Activated CD4-positive, CD25-positive, alpha-beta regulatory T cell treated with anti-CD3 and anti-CD28 coated beads, Interleukin-2, amount 50 U/mL, for 16 hours (primary cell): ENCODE measurements at places on chromosomes 12 and 14.

GRCh38 chr12:115354007-115354890 lies 670.3 kb upstream of the TBX3 start:
- DNase-seq = no peak

DNA sequence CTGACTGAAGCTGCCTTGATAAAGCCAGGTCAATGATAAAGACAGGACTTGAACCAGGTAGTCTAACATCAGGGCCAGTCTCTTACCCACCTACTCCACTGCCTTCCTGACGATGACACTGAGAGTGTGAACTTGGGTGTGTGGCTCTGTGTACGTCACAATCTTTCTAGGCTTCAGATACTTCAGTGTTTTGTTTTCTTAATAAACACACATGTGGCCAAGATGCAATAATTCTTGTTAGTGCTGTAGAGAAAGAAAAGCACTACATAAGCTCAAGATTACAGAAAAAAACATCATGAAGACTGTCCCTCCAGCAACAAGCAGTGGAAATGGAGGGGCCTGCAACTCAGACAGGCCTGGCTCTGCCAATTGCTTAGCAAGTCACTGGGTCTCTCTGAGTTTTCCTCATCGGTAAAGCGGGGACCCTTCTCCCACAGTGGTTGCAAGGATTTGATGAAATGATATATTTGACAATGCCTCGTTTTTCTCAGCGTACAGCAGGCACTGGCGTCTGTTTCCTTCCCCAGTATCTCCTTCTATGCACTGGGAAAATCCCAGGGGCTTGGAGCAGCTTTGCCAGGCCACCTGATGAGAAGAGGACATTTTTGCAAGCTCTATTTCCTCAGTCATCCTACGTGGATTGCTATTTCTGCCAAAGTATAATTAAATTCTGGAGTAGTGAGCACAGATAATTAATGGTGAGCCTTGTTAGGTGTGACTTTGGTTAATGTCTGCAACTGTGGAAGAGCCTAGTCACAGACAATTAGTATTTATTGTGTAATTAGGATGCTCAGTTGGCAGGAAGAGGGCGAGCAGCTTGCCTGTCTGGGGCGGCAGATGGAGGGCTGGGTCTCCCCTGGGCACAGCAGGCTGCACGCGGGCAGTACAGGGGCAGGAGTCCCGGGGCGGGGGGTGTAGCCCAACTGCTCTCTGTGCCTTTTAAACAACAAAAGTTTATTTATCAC lies 55.8 kb upstream of the CHGA start:
- DNase-seq = no peak

DNA sequence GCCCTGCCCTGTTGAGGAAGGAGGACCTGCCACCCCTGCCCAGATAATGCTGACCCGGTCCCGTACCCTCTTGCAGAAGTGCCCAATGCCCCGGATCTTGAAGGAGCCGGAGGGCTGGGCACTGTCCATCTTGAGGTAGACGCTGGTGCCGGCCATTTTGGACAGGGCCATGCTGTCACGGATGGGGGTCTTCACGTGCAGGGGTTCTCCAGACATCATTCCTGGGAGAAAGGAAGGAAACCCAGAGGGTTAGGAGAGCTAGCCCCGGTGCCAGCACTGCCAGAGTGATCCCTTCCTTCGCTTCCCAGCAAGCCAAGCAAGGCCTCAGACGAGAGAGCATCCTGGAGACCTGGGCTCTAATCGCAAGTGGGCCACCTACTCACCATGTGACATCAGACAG lies 4.2 kb downstream of the SDS start:
- DNase-seq = no peak

- no peak for DNase-seq
These were observed 186.9 kb upstream of the FLRT2 start for GRCh38 chr14:85342858-85343607.

- DNase-seq = no peak
These were observed 103.5 kb upstream of the ATF1 start for GRCh38 chr12:50660425-50660822.

GRCh38 chr12:65602610-65603295 lies 221.5 kb upstream of the HMGA2 start:
- DNase-seq = no peak

GRCh38 chr14:102344084-102344483 lies 18.6 kb downstream of the CINP start:
- no peak for DNase-seq

DNA sequence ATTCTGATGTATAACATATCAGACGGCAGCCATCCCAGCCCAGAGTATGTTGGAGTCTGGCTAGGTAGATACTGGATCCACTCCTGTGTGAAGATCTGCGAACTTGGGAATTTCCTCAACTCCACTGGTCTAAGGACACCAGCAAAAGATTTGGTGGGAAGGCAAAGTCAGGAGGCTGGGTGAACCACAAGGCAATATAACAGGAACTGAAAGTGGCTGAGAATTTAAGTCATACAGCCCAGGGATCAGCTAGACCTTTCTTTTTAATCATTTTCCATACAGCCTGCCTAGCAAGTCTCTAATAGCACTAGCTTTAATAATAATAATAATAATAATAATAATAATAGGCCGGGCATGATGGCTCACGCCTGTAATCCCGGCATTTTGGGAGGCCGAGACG lies 34.8 kb downstream of the BRAP start:
- DNase-seq = no peak

GRCh38 chr14:93163564-93163963 lies 21.1 kb downstream of the MOAP1 start:
- no peak for DNase-seq

- no peak for DNase-seq
These were observed 59.2 kb upstream of the TSPAN8 start for GRCh38 chr12:71216725-71217579.

DNA sequence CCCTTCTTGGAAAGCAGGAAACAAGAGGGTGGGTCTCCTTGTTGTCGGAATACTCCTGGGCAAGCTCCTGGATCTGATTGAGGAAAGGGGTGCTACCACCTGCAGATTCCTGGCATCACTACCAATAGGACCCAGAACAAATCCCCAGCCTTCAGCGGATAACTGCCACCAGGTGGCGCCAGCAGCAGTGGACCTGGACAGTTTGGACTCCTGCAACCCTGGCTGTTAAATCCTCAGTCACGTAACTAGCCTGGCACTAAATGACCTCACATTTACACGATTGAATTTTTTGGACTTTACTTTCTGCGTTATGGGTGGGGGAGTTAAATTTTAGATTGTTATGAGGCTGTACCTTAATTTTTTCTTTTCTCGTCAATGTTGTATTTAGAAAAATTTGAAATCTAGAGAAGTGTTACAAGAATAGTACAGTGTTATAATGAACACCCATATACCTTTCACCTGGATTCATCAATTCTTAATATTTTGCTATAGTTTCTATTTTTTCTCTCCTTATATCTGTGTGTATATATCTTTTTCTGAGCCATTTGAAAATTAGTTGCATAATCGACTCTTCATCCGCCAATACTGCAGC lies 95.6 kb downstream of the GAS2L3 start:
- no peak for DNase-seq

DNA sequence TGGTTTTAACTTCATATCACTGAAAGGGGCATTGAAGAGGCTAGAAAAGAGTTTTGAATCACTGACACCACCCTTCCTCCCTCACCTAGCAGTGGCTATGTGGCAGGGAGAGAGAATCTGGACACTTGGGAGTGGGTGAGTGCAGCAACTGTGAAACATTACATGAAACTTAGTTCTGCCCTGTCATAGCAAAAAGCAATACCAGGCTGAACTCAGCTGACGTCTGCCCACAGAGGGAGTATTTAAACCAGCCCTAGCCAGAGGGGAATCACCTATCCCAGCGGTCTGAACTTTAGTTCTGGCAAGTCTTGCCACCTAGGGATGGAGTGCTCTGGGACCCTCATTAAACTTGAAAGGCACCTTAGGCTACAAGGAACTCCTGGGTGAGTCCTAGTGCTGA lies 20.7 kb upstream of the UNC79 start:
- DNase-seq = no peak

DNA sequence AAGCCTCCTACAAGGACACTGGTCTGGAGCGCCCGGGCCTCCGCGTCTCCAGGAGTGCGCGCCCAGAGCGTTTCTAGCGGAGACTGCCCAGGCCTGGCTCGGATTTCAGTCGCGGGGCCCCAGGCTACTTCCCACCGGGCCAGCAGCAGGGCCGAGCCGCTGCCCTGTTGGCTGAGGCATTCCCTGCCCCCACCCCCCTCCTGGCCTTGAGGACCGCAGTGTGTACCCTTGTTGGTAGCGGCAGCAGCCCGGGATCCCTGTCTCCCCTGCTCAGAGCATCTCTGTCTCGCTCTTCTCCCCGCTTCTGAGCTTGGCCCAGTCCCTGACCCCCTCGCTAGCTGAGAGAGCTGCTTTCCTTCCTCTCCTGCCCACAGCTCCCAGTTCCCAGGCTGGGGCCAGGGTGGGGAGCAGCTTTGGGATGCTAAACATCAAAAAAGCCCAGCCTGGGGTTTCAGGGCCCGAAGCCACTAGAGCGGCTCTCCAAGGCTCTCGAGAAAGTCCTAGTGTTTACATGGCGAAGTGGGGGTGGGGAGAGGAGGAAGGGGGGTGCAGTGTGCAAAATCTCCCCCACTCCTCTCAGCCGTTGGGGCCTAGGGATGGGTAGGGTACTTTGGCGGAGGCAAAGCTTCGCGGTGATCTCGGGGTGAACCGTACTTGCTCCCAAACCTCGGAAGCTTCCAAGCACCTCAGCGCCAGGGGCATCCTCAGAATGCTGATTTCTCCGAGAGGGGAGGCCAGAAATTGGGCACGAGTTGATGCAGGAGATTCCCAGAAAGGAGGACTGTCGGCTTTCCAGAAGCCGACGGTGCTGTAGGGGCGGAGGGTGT lies 6.4 kb downstream of the NKX2-1 start:
- no peak for DNase-seq

- no peak for DNase-seq
These were observed 42.1 kb downstream of the SCARB1 start for GRCh38 chr12:124821252-124822200.

DNA sequence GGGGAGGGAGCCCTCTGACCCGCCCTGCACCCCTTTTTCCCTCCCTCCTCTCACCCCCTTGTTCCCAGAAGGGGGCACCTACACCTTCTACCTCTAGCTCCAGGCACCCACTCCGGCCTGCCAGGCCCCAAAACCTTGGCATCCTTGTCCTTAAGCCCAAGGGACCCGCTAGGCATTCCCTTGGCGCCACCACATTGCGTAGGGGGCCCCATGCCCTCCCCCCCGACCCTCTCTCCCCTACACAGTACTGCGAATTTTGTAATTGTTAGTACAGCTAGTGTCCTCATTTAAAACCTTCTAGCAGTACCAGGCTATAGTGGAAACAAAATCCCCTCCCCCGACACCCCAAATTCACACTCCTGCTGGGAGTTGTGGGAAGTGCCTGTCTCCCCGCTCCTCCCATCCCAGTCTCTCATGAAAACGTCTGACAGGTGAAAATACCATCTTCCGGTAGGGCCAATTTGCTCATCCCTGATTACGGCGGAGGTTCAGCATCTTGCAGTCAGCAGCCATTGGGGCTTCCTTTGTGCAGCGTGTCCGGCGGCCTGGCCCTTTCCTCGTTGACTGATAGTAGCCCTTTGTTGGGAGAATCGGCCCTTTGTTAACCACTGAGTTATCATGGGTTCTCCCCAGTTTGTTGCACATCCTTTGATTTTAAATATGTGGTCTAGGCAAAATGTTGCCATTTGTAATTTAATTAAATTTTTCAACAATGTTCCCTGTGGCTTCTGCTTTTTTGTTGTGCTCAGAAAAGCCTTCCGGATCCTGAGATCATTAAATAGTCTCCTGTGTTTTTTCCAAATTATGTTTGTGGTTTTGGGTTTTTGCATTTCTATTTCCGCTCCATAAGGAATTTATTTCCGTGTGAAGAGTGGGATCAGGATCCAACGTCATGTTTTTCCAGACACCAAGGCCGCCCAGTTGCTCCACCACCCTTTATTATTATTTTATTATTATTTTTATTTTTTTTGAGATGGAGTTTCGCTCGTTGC lies 7.9 kb upstream of the CEP170B start:
- DNase-seq = no peak

- no peak for DNase-seq
These were observed 88.1 kb upstream of the CPSF6 start for GRCh38 chr12:69151254-69151764.

DNA sequence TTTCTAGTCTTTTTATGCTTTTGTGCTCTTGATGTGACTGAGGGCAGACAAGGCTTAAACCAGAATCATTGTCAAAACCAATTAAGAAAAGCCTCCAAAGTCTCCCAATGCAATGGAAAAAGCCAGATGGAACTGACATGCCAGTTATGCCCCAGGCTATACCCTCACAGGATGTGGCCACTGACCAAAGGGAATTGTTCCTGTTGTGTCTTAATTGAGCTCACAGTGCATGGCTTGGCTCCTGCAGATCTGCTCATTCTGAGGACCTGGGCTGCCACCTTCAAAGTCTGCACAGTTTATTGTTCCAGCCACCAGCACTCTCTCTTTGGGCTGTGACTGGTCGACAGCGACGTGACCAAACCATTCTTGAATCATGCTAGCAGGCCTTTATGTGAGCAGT lies 17.1 kb upstream of the BICD1 start:
- DNase-seq = no peak

DNA sequence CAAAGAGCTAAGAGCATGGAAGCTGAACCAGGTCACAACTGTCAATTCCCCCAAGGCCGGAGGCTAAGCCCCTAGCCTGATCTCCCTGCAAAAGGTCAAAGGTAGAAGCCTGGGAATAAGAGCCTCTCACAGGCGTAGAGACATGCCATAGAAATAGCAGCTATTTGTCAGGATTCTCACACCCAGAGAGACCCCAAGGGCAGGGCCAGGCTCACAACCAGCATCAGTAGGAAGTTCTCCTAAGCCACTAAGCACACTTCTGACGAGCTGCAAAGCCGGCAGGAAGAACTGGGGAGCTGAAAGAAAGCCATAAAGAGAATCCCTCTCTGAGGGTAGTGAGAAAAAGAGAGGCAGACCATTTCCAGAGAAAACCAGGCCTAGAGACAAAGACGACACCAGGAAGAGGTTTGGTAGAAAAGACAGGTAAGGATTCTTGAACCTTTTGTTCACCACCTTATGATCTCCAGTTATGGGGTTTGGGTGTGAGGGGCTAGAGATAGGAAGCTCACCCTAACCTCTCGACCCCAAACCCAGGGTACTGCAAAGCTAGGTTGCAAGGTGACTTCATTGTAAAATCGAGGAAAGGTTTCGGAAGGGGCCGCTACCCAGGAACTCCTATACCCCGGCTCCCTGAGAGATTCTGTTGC lies 1.0 kb downstream of the SMARCC2 start:
- no peak for DNase-seq

DNA sequence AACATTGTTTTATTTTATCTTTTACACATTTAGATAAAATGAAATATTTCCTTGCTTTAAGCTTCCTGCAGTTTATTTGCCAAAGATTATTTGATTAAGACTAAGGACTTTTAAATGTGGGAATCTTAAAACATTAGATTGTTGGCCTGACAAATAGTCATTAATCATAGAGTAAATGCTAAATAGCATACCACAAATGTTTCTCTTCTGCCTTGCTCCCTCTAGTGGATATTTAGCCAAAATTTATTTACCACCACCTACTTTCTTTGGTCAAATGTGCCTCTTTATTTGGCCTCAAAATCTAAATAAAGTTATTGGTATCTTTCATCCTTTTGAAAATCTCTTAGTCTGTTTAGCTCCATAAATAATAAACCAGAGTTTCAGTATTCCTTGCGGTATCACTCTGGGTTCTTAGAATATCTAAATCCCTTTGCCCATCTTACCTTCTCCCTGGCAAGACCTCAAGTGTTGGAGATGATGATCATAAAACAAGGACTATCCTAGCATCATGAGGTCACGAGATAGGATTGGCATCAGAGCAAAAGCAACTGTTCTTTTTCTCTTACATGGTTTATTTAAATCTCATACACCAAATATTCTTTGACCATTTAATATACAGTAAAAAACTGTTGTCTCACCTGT lies 150.6 kb upstream of the AEBP2 start:
- DNase-seq = no peak
